HT1080 (cell line): ENCODE measurements at places on chromosomes 2 and 18.
A peak's percentile ranks its signal among the peaks of the same experiment; 100 is the strongest.

GRCh38 chr2:231093933-231094332 is 30.9 kb downstream of the HTR2B start:
- no peak for DNase-seq

GRCh38 chr2:160474319-160474645 is 19.3 kb downstream of the RBMS1 start:
- no peak for DNase-seq

- peak; percentile 62 for DNase-seq
These were observed 143.7 kb downstream of the ATL2 start for GRCh38 chr2:38233231-38233983.

GRCh38 chr18:22405142-22405541 is 12.6 kb downstream of the CTAGE1 start:
- DNase-seq = no peak

GRCh38 chr2:71880846-71881610 is 266.6 kb downstream of the CYP26B1 start:
- peak; percentile 70 for DNase-seq

DNA sequence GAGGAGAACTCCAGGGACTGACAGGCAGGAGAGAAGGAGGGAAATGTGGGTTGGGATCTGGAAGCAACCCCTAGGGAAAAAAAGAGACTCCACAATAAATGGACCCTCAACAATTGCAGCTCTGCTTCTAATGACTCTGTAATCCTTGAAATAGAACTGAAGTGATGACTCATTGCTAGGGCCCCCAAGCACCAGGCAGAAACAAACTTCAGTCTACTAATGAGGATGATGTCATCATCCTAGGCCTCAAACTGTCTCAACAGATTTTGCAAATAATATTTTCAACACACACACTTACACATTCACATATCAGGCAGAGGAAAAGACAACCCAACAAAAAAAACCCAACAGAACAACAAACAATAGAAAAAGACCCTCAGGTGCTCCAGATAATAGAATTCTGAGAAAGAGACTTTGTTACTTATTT is 143.3 kb downstream of the HDAC4 start:
- peak; percentile 79 for DNase-seq

DNA sequence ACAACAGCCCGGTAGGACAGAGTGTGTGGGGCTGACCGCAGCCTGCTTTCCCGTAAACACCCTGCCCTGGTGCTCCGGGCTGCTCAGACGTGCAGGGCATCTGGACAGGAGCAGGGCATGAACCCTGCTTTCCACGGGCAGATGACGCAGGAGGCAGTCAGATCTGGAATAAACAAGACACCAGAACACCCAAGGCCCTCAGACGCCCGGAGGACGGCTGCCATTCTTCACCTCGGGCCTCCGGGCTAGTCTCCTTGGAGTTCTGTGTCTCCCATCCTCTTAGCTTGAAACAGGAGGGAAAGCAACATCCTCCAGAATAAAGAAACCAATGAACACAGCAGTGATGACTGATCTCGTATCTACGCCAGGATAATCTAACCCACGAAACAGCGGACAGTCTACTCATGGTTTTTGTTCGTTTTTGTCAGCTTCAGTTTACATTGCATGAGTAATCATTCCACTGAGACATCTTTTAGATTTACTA is 7.3 kb downstream of the PXDN start:
- DNase-seq = no peak
